ENCODE measurements at places on chromosomes 7 and 10. TPM values are rescaled to one million over a fixed set of nuclear protein-coding genes. Genes with fewer than 3 reads are reported as not detected.
A peak's percentile ranks its signal among the peaks of the same experiment; 100 is the strongest.

DNA sequence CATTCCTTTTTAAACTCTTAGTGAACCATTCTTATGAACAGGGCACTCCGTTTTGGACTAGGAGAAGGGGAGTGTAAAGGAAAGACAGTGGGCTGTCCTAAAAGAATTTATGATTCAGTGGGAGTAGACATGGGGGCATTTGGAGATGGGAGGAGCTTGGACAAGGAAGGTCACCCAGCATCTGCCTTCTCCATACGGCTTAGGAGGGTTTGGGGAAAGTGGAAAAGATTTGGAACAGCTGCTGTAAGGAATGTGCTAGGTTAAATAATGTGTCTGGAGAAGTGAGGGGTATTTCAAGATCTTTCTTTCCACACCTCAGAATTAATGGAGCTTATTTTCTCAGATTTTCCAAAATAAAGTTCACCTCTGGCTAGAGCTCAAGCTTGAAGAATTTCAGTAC, 24.0 kb downstream of the SLC35G1 start:
- no peak overlapping the region for H3K4me3 ChIP-seq
- no peak overlapping the region for H3K27ac ChIP-seq
- H3K27me3 ChIP-seq, result no peaks in the 10 kb centered on the region
- H3K36me3 ChIP-seq, result peaks cover 2% of the 10 kb centered on the region
- H3K4me1 ChIP-seq, result no peaks in the 10 kb centered on the region

DNA sequence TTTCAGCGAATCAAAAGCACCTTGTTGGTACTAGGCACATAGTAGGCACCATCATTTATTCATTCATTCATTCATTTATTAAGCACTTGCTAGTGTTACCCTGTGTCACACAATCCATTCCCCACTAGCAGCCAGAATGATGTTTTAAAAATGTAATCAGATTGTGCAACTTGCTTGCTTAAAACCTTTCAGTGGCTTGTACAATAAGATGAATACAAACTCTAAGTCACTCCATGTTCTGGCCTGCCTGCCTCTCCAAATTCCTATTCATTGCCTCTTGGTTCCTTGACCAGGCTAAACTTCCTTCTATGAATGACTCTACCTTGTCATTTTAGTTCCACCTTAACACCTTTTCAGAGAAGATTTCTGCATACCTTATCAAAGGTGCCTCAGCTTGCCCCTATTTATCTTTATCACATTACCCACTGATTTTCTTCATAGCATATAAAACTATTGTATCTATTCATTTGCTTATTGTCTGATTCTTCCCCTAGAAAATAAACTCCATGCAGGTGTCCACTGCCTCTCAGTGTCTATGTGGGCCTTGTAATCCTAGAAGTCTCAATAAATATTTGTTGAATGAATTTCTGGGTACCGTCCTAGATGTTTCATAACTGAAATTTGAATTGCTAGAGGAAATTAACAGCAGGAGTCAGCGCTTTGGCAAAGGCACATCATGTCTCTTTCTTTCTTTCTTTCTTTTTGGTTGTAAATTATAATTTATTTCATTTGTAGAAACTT, 169.5 kb downstream of the TMEM26 start:
- H3K27ac ChIP-seq, result no peak overlapping the region
- no peaks in the 10 kb centered on the region for H3K36me3 ChIP-seq
- DNase-seq, result no peak
- peaks cover 2% of the 10 kb centered on the region for H3K27me3 ChIP-seq
- H3K4me1 ChIP-seq, result peaks cover 18% of the 10 kb centered on the region
- H3K4me3 ChIP-seq, result no peak overlapping the region

DNA sequence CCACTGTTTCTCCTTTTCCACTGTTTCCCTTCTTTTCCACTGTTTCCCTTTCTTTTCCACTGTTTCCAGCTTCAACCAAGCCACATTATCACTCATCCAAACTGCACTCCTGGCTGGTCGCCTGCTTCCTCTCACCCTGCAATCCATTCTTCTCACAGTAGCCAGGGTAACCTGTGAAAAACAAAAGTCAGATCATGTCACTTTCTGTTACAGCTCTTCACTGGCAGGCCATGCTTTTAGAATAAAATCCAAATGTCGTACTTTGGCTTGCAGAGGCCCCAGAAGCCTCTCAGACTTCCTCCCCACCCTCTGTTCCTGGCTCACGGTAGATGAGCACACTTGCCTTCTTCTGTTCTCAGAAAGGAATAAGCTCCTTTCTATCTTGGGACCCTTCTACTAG, 33.9 kb downstream of the STARD3NL start:
- H3K36me3 ChIP-seq, result peaks cover 15% of the 10 kb centered on the region
- H3K27me3 ChIP-seq, result no peaks in the 10 kb centered on the region
- H3K27ac ChIP-seq, result no peak overlapping the region
- H3K4me3 ChIP-seq, result no peak overlapping the region
- H3K4me1 ChIP-seq, result peaks cover 16% of the 10 kb centered on the region
- DNase-seq, result no peak

GRCh38 chr10:119483839-119484238, 58.7 kb downstream of the RGS10 start:
- no peaks in the 10 kb centered on the region for H3K36me3 ChIP-seq
- H3K27ac ChIP-seq, result no peak overlapping the region
- no peak for DNase-seq
- H3K4me3 ChIP-seq, result no peak overlapping the region

DNA sequence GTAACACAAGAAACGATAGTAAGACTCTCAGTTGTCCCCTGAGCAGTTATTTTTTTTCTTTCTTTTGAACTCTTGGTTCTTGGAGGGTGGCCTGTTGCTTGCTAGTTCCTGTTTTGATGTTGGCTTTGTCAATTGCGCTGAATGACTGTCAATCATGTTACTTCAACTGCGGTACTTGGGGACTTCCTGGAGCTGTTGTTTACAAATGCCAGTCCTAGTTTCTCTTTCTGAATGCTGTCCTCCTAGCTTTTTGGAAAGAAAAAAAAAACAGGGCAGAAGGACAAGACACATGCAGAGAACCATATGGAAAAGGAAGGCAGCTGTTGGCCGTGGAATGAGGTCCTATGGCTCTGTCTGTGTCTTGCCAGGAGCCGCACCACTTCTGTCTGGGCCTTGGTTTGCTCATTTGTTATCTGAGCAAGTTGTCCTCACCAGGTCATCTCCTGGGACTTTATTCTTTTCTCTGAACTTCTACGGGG, 7.0 kb upstream of the PDCD4 start:
- peak; percentile 65 for DNase-seq
- H3K4me1 ChIP-seq, result peaks cover 93% of the 10 kb centered on the region
- H3K27me3 ChIP-seq, result no peaks in the 10 kb centered on the region
- H3K27ac ChIP-seq, result peak overlapping the region; percentile 95
- H3K36me3 ChIP-seq, result no peaks in the 10 kb centered on the region

GRCh38 chr7:134890246-134891240, 95.8 kb upstream of the AGBL3 start:
- no peaks in the 10 kb centered on the region for H3K36me3 ChIP-seq
- no peak overlapping the region for H3K4me3 ChIP-seq
- no peak for DNase-seq
- peaks cover 5% of the 10 kb centered on the region for H3K27me3 ChIP-seq

GRCh38 chr7:30427296-30428070, 51.1 kb downstream of the NOD1 start:
- no peak for DNase-seq
- H3K27ac ChIP-seq, result no peak overlapping the region
- no peaks in the 10 kb centered on the region for H3K27me3 ChIP-seq
- H3K4me3 ChIP-seq, result no peak overlapping the region
- H3K36me3 ChIP-seq, result peaks cover 9% of the 10 kb centered on the region
- H3K4me1 ChIP-seq, result peaks cover 4% of the 10 kb centered on the region

GRCh38 chr10:78148216-78148960, 114.7 kb downstream of the RPS24 start:
- no peak for DNase-seq
- no peaks in the 10 kb centered on the region for H3K4me1 ChIP-seq
- no peak overlapping the region for H3K27ac ChIP-seq

GRCh38 chr7:131893631-131894340, 337.4 kb upstream of the PODXL start:
- H3K27me3 ChIP-seq, result peaks cover 5% of the 10 kb centered on the region
- no peaks in the 10 kb centered on the region for H3K36me3 ChIP-seq
- no peaks in the 10 kb centered on the region for H3K4me1 ChIP-seq
- DNase-seq, result no peak
- no peak overlapping the region for H3K27ac ChIP-seq

GRCh38 chr7:125644109-125644508, 714.5 kb upstream of the POT1 start:
- H3K4me1 ChIP-seq, result no peaks in the 10 kb centered on the region
- H3K27me3 ChIP-seq, result no peaks in the 10 kb centered on the region
- no peak overlapping the region for H3K4me3 ChIP-seq
- H3K36me3 ChIP-seq, result no peaks in the 10 kb centered on the region
- H3K27ac ChIP-seq, result no peak overlapping the region

GRCh38 chr10:119441921-119442757, 100.4 kb downstream of the RGS10 start:
- H3K27me3 ChIP-seq, result no peaks in the 10 kb centered on the region
- H3K36me3 ChIP-seq, result peaks cover 4% of the 10 kb centered on the region
- DNase-seq, result no peak
- H3K4me1 ChIP-seq, result no peaks in the 10 kb centered on the region
- H3K4me3 ChIP-seq, result no peak overlapping the region

DNA sequence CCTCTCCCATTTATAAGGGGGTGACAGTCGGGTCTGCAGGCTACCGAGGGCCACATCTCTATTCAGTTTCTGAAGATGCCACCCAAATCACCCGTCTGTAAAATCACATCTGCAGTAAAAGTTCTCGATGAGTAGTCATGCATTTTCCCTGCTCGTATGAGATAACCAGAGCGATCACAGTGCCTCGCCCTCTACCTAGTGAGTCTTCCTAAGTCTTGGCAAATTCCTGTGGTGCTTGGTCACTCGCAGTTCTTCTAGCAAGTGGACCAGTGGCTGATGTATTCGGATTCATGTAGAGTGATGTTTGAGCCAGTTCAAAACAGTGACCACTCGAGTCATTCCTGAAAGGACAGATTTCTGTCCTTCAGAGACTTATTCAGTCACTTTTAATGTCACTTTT, 44.9 kb downstream of the INSYN2A start:
- H3K27ac ChIP-seq, result no peak overlapping the region
- no peak overlapping the region for H3K4me3 ChIP-seq
- peaks cover 5% of the 10 kb centered on the region for H3K27me3 ChIP-seq
- H3K36me3 ChIP-seq, result no peaks in the 10 kb centered on the region
- no peak for DNase-seq
- H3K4me1 ChIP-seq, result no peaks in the 10 kb centered on the region

DNA sequence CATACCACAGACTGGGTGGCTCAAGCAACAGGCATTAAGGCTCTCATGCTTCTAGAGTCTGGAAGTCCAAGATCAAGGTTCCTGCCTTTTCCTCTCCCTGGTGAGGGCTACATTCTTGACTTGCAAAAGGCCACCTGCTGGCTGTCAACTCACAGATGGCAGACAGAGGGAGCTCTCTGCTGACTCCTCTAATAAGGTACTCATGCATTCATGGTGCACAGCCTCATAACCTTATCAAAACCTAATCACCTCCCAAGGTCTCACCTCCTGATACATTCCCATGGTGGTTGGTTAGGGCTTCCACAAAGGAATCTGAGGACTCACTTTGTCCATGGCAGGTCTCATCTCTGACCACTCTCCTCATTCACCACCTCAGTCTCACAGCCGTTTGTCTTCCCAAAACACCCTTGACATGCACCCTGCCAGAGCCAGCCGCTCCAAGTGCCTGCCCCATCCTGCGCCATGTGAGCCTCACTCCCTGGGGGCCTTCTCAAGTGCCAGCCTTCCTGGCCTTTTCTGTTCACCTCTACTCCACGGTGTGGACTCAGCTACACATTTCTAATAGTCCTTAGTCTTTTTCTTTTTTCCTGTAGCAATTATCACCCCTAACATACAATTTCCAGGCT, 400.3 kb upstream of the ADARB2 start:
- H3K4me3 ChIP-seq, result no peak overlapping the region
- no peaks in the 10 kb centered on the region for H3K4me1 ChIP-seq
- no peaks in the 10 kb centered on the region for H3K27me3 ChIP-seq
- H3K27ac ChIP-seq, result no peak overlapping the region

- peak overlapping the region; percentile 52 for H3K4me3 ChIP-seq
- peak; percentile 57 for DNase-seq
Observed at GRCh38 chr10:22623633-22624253, 90.6 kb downstream of the PIP4K2A start.

DNA sequence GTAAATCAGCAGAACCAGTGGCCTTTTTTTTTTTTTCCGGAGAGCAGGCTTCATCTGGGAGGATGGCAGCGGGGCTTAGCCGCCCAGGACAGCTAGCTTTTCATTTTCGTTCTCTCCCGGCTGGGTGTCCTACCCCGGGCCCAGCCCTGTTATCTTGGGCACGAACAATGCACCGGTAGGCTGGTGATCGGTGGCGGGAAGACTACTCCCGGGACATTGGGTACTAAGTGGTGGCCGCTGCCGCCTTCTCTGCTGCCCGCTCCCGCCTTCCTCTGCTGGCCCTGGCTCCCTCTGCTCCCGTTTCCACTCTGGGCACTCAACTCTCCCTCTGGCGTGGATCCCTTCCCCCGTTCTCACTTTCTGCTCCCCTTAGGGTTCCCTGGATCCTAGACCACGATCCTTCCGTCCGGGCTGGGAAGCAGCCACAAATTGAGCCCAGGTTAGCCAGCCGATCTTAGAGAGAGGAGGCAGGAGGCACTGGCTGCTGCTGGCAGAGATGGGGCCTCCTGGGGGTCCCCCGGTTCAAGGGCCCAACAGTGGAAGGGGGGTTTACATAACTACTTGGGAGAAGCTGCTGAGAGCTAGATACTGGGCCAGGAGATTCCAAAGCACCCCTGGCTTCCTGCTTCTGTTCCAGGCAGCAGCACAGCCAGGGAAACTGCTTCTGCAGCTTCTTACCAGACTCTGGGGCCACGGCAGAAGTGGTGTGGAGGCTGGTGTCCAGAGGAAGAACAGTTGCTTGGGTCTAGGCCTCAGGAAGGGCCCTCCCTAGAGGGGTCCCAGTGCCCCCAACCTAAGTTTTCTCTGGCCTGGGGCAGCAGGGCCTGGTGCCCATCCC, 1.8 kb downstream of the TLX1 start:
- peaks cover 80% of the 10 kb centered on the region for H3K27me3 ChIP-seq
- no peak overlapping the region for H3K4me3 ChIP-seq
- H3K36me3 ChIP-seq, result no peaks in the 10 kb centered on the region
- peaks cover 29% of the 10 kb centered on the region for H3K4me1 ChIP-seq
- no peak for DNase-seq

DNA sequence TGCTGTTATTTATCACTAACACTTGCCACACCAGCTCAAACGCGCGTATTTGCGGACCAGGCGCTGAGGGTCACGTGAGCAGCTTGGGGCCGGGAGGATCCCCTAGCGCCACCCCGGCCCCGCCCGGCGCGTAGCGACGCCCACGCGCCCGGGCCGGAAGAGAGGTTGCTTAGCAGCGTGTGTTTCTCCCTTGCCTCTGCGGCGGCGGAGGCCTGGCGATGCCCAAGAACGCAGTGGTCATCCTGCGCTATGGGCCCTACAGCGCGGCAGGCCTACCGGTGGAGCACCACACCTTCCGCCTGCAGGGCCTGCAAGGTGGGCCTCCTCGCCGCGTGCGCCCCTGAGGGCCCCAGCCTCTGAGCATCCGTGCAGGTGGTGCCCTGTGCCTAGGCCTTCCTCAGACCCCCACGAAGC, at the start of gene C10orf53:
Gene C10orf53, plus strand, starts transcription at position 172 of the 414 bp plus-strand sequence. Its CDS starts 47 bp downstream, at position 219.
- peak; percentile 39 for DNase-seq
- H3K4me3 ChIP-seq, result no peak within 1 kb of the TSS
- H3K36me3 ChIP-seq, result peaks cover 5% of the 10 kb centered on the region
- H3K27ac ChIP-seq, result no peak within 1 kb of the TSS

The AOAH gene
- total RNA-seq, result 2.4 TPM

The EEPD1 gene
- total RNA-seq, result 1.2 TPM

The GSAP gene
- 1.9 TPM for total RNA-seq

The VSTM4 gene
- total RNA-seq, result 0.10 TPM

The TMEM140 gene
- 10.0 TPM for total RNA-seq
